ENCODE measurements at places on chromosomes 4 and X.

DNA sequence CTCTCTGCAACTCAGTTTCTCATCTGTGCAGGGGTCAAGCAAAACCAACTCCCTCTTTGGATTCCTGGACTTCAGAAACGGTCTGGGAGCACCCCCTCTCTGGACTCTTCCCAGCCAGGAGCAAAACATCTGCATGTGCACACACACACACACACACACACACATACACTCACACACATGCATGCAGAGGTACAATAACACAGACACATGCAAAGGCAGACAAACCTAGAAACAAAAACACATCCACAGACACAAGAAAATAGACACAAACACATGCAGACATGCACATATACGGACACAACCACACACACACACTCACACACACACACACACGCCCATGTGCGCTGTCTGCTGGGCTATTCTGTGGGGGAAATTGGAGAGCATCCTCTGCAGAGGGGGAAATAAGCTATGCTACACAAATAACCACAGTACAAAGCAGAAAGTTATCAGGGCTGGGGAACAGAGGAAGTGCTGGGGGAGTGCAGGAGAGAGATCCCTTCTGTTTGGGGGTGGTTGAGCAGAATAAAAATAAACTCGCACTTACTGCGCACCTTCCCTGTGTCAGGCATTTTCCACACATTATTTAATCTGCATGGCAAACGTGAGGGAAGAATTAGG is 19.9 kb downstream of the IQSEC2 start:
- DNase-seq, result no peak

GRCh38 chr4:76053730-76054129 is 17.9 kb upstream of the CXCL11 start:
- no peak for DNase-seq

DNA sequence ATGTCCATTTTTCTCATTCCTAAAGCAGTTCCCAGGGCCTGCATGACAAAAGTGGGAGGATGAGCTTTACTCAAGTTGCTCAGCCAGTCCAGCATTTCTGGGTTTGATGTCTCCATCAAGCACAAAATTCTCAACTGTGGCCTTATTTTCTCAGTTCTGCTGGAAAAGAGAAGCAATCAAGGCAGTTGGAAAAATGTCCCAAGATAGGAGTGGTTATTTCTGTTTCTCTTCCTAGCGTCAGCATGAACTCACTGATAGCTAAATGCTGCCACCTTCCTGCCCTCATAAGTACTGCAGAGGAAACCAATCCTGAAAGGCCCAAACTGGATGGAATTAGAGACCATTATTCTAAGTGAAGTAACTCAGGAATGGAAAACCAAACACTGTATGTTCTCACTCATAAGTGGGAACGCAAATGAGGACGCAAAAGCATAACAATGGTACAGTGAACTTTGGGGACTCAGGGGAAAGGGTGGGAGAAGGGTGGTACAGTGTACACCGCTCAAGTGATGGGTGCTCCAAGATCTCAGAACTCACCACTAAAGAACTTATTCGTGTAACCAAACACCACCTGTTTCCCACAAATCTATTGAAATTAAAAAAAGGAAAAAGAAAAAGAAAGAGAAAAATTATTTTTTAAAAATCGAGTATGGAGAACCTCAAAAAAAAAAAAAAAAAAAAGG is 29.6 kb downstream of the ADH7 start:
- peak; percentile 59 for DNase-seq

- no peak for DNase-seq
Measured at GRCh38 chr4:152316969-152317368, 218.9 kb downstream of the FBXW7 start.

- no peak for DNase-seq
Measured at GRCh38 chrX:65745992-65746391, 78.5 kb downstream of the MSN start.

GRCh38 chrX:48789366-48790220 is 3.2 kb downstream of the GATA1 start:
- no peak for DNase-seq

DNA sequence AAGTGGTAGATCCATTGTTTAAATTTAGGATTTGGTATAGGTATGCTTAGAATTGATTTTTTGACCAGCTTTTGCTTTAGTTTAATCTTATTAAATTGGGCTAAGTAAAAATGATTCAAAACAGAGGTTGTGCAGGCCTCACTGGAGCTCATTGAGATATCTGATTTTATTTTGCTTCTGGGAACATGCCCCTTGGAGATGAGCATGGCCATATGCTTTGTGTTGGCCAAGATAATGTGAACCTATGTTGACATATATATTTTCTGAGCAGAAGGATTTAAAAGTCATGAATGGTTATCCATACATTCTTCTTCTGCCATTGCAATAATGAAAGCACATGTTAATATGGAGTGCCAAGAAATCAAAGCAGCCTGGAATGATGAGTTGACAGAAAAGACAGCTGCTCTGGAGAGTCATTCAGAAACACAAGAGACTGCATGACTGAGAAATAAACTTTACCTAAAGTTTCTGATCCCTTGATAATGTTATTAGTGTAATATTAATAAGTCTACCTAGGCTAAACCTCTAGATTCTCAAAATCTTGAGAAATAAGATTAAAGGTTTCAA is 489.7 kb upstream of the GNPDA2 start:
- peak; percentile 93 for DNase-seq

DNA sequence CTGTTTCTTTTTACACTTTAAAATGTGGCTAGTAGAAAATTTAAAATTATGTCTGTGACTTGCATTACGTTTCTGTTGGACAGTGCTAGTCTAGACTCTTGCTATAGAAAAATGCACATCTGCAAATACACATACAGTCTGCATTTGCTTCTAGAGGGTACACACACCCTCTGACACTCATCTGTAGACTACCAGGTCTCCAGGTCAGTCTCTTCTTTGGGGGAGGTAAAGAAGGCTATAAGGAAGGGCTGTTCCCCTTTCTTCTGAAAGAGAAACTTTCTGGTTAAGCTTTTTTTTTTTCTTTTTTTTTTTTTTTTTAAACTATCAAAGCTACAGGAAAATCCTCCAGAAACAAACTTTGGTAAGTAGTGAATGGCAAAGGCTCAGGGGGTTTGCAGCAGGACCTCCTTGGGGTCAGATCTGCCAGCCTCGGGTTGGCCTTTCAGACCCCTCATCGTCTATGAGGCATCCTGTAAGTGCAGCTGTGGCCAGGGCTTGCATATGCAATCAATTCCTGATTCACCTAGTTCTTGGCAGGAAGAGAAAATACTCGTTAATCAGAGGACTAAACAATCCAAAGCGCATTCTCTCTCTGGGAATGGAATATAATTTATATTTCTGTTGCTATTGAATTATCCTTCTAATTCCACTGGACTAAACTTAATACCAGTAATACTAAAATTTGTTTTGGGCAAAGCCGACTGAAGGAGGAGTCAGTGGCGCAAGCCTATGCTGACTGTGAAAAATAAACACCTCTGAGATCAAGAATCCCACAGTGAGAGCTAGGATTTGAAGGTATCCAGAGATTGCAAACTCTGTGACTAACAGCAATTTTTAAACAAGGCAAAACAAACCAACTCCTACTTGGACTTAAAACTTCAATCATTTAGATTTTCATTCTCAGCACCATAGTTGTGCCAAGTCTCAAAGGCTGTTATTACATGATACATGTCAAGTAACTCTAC is 109.3 kb upstream of the TBC1D9 start:
- DNase-seq, result no peak
